Stimulated activated CD4-positive, alpha-beta T cell treated with anti-CD3 and anti-CD28 coated beads, Interleukin-1b, Interleukin-23, amount 100 ng/mL, for 1 hour (primary cell): ENCODE measurements at places on chromosomes 7 and 10.

DNA sequence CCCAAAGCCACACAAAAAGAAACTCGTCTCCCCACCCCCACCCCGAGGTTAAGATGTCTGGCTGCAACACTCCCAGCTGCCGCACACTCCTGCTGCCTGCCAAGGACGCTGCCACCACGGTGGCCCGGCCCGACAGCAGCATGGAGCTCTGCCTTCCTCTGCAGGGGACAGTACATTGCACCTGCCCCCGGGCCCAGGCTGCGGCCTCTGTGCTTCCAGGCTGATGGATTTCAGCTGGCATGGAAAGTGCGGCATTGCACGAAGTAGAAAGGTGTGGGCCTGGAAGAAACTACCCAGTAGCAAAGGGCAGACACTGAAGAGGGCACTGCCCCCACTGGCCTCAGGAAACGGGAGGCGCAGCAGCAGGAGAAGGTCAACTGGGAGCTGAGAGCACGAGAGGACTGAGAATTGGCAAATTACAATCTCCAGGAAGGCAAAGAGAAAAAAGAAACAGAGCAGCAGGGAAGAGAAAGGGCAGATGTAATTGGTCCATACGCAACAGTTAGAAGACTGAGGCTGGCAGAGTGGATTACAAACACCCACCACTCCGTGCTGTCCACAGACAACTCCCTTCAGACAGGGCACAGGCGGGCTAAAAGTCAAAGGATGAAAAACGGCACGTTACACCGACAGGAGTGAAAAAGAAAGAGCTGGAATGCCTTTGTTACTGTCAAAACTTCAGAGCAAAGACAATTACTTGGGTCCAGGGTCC is 117.1 kb upstream of the DIP2C start:
- no peak for DNase-seq

- DNase-seq, result no peak
Observed at GRCh38 chr10:108180878-108181277, 1016.4 kb upstream of the SORCS1 start.

DNA sequence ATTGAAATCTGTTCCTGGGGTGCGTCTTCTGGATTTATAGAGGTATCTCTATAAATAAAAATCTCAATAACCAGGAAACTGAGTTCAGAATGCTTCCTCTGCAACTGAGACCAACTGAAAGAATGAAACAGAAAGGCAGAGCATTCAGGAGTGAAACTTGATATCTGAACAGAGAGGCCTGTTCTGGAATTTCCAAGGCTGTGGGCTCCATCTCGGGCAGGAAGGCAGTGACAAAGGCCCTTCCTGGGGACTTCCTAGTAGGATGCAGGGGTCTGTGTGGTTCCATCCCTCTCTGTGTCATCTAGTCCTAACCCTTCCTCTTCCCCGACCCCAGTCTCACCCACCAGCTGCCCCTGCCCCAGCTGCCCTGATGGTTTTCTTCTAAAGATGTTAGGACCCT is 52.0 kb downstream of the JCAD start:
- DNase-seq, result no peak

GRCh38 chr10:43676331-43676730 is 27.6 kb upstream of the ZNF32 start:
- DNase-seq, result no peak

DNA sequence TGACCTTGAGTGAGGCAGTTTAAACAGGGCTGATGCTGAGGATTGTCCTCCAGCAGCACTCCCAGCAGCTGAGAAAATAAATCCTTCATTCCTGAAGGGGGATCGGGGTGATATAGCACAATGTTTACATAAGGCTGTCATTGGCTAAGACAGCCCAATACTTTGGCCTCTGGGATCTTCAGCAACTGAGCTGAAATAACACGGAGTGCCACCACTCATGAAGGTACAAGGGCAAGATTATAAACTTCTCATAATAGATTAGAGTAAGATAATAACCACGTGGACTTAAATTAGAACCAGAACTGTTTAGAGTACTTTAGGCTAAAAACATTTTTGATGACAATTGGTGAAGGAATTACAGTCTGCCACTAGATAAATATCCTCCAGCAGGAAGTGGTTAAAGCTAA is 70.0 kb upstream of the PAPSS2 start:
- no peak for DNase-seq

DNA sequence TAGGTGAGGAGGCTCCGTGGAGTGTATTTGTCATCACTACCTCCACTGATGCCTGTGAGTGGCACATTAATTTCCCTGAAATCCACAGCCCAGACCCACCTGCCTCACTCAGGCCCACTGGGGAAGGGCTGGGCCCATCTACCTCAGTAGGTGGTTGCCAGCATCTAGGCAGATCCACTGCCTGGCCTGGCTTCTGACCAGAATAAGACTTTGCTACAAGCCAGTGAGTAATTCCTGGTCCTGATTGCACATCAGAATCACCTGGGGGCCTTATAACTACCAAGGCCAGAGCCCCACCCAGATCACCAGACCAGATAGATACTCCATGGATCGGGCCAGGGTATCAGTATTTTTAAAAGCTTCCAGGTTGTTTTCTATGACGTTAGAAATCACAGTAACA is 37.5 kb upstream of the PLEKHA1 start:
- no peak for DNase-seq

DNA sequence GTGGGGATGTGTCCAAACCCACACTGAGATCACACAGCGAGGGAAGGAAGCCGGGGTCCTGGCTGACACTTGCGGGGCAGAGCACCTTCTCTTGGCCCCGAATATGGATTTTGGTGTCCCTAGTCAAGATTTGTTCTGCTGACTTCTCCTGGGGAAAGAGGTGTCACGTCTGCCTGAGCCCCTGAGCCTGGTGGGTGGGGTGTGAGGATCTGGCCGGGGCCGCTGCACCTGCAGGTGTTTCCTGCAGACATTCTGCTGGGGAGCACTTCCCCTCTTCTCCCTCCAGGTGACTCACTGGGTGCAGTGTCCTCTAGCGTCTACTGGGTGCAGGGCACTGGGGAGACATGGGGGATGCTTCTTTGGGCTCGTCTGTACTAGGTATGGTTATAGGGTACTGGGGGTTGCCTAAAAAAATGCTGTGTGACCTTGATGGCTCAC is 99.2 kb downstream of the GRK5 start:
- DNase-seq, result peak; percentile 29

GRCh38 chr7:19851504-19851903 is 78.1 kb upstream of the TMEM196 start:
- DNase-seq, result no peak

- DNase-seq, result no peak
Observed at GRCh38 chr7:38524786-38525185, 106.4 kb downstream of the AMPH start.

DNA sequence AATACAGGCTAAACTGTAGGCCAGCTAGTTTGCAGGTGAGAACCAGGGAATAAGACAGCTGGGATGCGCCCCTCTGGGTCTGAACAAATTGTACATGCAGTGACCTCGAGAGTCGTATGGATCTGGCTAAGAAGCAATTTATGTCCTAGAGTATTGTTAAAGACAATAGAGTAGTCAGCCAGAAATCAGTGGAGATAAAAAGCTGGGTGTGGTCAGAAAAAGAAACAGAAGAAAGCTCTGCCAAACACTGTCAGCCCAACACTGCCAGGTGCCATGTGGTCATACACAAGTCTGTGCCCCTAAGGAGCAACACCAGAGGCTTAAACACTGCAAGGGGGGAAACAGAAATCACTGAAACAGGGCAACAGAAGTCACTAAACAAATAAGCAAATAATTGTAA is 62.2 kb downstream of the CNOT4 start:
- DNase-seq, result no peak

- no peak for DNase-seq
Observed at GRCh38 chr7:68334216-68334615, 1264.1 kb upstream of the AUTS2 start.

GRCh38 chr7:7979558-7979957 is 11.0 kb downstream of the GLCCI1 start:
- DNase-seq, result no peak

GRCh38 chr7:80870813-80871212 is 48.0 kb downstream of the SEMA3C start:
- no peak for DNase-seq
